ENCODE measurements at places on chromosomes 1 and 21.

- DNase-seq: no peak
These were observed 6.3 kb upstream of the RC3H1 start for GRCh38 chr1:174028495-174028894.

- no peak for DNase-seq
These were observed 29.4 kb upstream of the KCNA10 start for GRCh38 chr1:110548381-110548780.

DNA sequence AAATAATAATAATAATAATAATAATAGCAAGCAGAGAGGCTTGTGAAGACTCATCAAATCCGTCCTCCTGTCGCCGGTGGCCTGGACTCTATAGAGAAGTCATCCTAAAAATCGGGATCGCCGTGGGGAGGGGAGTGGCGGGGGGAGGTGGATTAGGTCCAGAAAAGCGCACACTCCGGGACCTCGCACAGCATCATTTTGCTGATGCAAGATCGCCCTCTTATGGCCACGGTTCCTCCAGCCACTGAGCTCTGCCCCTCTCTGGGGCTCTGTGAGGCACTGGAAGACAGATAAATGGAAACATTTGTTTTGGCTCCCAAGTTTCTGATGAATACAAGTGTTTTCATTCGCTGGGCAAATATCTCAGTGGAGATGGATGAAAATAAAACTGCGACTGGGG, 612.0 kb downstream of the MATN1 start:
- no peak for DNase-seq

DNA sequence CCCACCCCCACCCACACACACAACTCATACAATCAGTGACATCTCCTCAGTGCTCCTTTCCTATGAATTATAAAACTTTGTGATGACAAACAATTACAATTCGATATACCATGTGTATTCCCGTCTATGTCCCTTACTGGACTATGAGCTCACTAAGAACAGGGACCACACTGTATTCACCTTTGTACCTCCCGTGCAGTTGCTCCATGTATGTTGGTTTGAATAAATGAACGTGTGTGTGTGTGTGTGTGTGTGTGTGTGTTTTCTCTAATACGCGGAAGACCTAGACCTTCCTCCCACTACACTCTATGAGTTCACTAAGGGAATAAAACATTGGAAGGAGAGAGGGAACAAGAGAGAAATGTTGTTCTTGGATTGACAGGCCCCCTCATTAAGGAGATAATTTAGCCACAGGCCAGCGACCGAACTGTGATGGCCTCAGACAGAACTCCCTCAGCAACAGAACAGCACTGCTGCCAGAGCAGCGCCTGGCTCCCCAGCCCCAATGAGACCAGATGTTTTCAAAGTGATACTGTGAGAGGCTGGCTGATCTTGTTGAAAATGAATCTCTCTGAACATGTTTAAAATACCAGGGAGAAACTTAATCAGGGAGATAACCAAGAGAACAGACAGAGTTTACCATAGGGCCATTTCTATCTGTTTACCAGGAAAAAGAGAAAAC, 21.7 kb downstream of the BCAR3 start:
- no peak for DNase-seq

DNA sequence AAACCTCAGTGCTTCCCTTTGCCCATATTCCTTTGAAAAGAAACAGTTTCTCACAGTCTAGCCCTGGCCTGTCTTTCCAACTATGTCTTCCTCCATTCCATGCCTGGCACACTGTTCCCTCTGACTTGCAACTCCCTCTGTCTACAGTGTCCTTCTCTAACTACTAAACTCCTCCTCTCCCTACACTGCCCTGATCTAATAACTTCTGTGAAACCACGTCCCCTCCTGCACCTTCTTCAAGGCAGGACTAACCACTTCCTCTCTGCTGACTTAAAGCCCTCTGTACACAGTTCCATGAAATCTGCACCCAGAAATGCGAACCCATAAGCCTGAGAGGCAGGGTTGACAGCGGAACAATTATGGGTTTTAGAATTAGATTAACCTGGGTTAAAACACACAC, 62.2 kb upstream of the ATP1B1 start:
- no peak for DNase-seq

DNA sequence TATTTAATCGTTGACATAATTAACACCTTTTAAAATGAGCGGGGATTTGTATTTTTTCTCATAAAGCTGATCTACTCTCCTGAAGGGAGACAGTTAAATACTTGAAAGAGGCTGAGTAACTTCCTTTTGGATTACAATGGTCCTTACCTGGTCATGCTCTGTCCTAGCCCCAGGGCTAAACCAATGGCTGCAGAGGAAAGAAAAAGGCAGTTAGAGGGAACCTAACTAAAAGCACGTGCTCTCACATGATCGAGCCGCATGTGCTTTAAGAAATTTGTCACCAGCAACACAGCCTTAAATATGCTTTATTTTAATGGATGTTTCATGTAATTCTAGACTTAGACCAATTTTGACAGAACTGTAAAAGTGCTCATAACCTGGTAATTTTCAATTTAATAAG, 132.7 kb downstream of the GPATCH2 start:
- DNase-seq: no peak

DNA sequence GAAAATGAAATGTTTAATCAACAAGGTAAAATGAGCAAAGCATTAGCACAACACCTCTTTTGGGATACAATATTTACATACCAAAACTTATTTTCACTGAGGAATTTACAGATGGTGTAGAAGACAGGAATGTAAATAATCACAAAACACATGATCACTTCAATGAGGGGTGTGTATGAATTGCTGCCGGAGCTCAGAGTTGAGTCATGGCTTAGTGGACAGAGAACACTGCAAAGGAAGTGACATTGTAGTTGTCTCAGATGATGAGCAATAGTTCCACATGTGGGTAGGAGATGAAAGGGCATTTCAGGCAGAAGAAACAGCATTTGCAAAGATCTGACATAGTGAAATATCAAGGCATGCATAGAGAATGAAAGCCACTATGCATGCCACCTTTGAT, 5.6 kb upstream of the KPRP start:
- DNase-seq: no peak

- no peak for DNase-seq
These were observed 29.2 kb upstream of the LRRC3 start for GRCh38 chr21:44425895-44426662.

- no peak for DNase-seq
These were observed 48.8 kb downstream of the LAMC2 start for GRCh38 chr1:183234660-183235476.

DNA sequence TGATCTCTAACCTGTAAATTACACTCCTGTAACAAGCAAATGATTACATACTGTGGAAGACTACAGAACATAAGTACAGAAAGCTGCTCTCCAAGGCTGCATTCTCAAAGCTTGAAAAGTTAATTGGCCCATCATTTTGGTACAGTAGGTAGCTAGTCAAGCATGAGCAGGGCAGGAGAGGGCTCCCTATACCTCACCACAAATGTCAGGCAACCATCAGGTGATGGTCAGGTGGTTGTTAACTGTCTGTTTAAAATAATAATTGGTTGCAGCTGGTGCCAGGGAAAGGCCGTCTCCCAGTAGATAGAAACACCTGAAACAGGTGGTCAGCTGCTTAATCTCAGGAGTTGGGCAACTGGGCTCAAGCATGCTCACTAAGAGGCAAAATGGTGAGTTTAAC, 13.1 kb upstream of the SLC1A7 start:
- DNase-seq: no peak

DNA sequence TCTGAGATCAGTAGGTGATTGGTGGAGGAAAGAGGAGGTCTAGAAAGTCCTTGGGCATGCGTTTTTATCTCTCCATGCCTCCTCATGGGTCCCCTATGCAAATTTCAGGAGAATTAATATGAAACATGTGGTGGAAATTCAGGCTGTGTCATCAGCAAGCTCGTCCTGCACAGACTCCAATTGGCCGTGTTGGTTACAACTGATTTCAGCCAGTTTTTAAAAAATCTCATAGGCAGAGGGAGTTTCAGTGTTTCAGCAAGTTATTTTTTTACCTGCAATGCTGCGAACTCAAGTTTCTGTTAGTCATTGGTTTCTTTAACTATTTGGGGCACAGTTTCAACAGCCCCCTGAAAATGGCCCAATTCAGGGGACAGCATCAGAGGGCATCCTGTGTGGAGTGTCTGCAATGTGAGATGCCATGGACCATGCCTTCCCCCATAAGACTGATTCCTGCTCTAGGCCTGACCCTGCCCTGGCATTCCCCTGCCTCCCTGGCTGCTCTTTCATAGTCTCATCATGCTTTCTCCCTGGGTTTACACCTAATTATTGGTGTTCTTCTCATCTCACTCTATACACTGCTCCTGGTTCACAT, 59.9 kb downstream of the C1orf198 start:
- DNase-seq: no peak

GRCh38 chr1:226633541-226634165, 85.1 kb downstream of the STUM start:
- no peak for DNase-seq

DNA sequence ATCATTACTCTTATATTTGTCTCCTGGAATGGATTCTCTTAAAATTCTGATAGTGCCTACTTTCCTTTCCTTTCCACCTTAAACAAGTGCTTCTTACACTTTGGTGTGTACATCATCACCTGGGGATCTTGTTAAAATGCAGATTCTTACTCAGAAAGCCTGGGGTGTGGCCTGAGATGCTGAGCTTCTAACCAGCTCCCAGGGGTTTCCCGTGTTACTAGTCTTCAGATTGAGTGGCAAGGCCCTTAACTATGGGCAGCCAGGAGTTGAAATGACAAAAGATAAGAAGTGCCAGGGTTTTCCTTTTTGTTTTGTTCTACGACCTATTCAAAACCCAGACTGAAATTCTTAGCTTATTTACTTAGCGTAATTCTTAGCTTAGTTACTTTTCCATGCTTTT, 159.2 kb downstream of the HFM1 start:
- DNase-seq: no peak

DNA sequence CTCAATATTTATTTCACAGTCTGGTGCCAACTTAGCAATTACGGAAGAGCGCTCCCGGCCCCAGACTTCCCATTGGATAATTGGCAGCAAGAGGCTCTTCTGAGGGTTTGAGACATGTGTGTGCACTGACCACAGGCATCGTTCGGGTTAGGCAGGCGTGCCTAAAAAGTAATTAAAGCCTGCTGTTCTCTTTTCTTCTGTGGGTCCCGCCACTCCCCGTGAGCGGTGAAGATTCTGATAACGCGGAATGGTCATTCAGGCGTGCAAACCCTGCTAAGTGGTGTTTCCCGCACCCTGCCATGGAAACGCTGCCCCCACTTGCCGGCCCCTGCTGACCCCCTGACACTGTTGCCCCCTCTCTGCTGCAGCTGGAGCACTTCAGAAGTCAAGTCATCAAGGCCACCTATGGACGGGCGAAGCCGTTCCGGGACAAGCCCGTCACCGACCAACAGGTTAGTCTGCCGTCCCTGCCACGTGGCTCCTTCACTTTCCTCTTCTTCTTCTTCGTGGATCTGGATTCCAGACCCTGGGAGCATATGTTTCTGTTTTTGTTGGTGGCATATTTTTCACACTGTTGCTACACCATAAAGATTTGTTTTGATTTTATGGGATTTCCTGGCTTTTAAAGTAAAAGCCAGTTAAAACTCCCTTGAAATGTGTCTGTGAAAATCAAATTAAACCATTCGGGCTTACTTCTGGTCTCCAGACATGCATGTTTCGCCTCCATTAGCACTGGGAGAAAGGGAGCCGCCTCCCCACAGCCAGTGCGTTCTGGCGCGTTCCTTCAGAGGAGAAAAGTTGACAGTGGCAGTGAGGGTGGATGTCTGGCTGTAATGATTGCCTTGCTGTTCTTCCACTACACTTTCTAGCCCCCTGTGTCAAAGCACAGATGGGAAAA, 79.9 kb downstream of the FHAD1 start:
- no peak for DNase-seq

DNA sequence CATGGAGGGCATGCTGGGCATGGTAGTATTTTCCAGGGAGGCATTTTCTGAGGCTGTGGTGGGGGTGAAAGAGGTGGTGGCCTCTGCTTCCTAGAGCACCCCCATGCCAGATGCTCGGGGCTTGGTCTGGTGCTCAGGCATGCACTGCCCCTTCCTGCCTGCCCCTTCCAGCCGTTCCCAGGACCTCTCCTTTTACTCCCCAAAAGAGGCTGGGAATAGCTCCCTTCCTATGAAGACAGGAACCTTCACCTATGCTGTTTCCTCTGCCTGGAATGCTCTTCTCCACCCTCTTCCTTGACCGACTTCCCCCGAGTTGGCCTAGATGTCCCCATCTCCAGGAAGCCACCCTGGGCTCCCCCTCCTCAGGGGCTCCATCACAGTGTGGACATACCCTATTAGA, 9.1 kb downstream of the EDN2 start:
- no peak for DNase-seq

- no peak for DNase-seq
These were observed 1.7 kb upstream of the CELSR2 start for GRCh38 chr1:109247401-109248365.

GRCh38 chr1:161743231-161743630, 6.4 kb upstream of the DUSP12 start:
- DNase-seq: no peak

DNA sequence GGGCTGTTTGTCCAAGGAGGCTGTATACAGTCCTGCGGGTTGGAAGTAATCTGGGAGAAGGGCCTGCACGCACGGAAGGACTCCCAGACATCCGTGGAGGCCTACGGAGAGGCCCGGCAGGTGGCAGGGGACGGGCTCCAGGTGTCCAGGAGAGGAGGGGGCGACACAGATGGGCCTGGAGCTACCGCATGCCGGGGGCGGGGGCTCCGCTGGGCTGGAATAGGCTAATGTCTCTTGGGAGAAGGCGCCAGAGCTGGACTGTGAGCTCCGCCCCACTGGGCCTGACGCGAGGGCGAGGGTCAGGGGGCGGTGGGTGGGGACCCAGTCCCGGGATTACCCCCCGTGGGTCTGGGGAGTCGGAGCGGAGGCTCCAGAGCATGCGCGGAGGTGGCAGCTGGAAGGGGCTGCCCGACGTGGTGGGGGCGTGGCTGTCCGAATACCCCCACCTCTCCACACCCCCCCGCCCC, 659 bp downstream of the AGO1 start:
- DNase-seq: no peak

- DNase-seq: no peak
These were observed 275.0 kb upstream of the BEND5 start for GRCh38 chr1:49051647-49052046.

DNA sequence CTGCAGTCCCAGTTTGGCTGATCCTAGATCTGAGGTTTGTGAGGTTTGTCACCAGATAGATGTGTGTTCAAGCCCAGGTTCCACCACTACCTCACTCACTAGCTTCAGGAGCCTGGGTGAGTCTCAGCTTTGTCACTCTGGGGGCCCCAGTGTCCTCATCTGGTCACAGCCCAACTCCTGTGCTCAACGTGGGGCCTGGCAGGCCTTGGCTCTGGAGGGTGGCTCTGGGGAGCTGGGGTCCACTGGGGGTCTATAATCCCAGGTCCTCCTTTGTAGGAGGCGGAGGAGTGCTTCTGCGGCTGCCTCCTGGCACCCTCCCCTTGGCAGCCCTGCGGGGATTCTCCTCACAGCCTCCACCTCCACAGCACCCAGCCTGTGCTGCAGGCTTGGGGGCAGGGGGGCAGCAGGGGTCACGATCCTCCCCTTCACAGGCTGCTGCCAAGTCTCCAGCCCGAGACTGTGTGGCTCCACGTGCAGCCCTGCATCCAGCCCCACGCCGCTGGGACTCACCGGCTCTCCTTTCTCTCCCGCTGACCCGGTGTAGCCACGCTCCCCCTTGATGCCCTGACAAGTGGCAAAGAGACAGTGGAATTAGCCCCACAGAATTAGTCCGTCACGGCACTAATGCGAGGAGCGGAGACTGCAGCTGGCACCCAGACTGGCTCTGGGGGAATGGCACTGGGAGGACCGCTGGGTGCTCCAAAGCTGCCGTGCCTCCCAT, 22.5 kb upstream of the PEF1 start:
- no peak for DNase-seq

Measured in esophagus squamous epithelium (tissue), 5 donors.